Epithelial cell of alveolus of lung (primary cell): ENCODE measurements at places on chromosomes 7 and 10. TPM values are rescaled to one million over a fixed set of nuclear protein-coding genes. Genes with fewer than 3 reads are reported as not detected.

The PDCD11 gene
- 16.8 and 26.8 TPM in 2 replicates for total RNA-seq

The CYP2C19 gene
- total RNA-seq: not detected in 2 replicates

The TAS2R40 gene
- not detected in 2 replicates for total RNA-seq

The RABGEF1 gene
- total RNA-seq: 19.1 and 23.7 TPM in 2 replicates

The ANXA8L1 gene
- 0.56 and 5.7 TPM in 2 replicates for total RNA-seq
